ENCODE measurements at places on chromosomes 11 and 22.

DNA sequence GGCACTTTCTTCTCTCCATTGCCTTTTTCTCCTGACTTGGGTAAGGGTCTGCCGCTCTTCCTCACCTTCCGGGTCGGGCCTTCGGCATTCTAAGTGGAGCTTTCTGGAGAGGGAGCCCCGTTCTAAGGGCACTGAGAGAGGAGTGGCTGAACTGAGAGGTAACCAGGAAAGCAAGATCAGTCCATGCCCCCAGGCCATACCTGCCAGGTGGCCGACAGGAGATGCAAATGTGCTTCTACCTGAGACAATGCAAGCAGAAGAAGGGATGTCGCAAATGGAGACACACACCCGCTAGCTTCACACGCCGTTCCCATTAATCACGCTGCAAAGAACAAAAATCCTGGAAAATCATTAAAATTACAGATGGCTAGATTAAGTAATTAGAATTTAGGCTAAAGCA lies 156.4 kb upstream of the TBCEL start:
- peak; percentile 48 for DNase-seq

DNA sequence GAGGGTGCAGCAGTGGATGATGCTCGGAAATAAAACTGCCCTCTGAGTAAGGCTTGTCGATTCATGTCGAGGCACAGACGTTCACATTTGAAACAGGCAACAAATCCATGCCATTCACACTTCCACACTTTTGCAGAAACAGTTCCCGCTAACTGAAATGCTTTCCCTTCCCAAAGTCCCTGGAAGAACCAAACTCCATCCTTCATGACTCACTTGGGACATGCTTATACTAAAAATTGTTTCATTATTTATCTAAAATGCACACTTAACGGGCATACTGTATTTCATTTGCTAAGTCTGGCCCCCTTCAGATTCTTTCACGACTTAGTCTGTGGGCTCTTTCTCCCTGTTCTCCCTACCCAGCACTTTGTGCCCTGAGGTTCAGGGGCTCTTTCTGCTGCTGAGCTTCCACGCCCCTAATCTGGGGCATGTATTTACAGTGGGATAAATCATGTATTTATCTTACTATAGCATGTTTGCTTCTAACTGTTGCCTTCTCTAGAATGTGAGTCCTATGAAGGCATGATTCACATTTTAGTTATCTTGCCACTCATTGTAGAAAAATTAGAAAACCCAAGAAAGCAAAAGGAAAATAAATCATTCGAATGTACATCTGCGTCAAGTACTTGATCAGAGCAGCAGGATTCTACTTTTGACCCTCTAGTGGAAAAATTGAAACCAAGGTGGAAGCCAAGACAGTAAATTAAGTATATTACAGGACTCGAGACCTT lies 12.5 kb downstream of the SCGB1A1 start:
- no peak for DNase-seq

- no peak for DNase-seq
Measured at GRCh38 chr11:48141475-48142122, 75.0 kb upstream of the OR4B1 start.

DNA sequence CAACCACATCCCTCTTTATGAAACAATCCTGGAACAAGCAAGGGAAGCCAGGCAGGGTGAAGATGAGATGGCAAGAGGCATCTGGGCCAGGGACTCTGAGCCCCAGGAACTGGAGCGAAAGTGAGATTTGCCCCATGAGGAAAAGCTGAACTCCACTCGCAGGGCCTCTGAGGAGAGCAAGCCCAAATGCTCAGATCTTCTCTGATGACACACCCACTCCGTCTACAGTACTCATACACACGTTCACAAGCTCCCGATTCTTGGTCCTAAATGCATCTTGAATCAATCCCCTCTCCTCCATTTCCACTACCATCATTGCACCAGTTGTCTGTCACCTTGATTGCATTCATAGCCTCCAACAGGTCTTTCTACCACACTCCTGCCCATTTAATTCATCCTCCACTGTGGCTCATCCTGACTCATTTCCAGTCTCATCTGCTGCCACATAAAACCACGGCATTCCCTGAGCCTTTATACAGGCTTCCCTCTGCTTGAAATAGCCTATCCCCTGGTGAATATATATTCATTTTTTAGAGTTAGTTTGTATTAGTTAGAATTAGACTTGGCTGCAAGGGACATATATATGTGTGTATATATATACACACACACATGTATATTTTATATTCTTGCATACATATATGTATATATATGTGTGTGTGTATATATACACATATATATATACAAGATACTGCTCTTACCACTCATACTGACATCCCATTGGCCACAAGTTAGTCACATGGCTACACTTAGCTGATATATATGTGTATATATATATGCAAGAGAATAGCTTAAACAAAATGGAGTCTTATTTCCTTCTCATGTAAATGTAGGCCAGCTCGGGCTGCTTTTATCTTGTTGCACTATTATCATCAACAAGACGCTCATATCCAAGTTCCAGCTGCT lies 1.4 kb upstream of the APOA5 start:
- DNase-seq, result no peak

- DNase-seq, result no peak
Measured at GRCh38 chr11:85764796-85765195, 46.1 kb downstream of the SYTL2 start.

DNA sequence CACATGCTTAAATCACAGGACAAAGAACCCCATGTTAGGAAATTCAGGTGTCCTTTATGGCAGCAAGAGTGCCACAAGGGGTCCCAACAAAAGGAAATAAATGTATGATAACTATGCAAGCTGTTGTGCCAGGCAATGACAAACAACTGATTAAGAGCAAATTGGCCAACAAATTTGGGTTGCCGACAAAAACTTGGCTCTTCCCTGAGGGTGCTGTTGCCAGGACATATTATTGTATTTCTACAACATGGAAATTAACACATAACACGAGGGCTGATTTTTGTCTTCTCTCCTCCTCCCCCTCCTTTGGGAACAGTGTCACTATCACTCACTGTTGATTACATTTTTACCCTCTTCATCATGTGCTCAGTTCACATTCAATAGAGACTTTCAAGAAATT lies 56.0 kb downstream of the LRRC4C start:
- no peak for DNase-seq

DNA sequence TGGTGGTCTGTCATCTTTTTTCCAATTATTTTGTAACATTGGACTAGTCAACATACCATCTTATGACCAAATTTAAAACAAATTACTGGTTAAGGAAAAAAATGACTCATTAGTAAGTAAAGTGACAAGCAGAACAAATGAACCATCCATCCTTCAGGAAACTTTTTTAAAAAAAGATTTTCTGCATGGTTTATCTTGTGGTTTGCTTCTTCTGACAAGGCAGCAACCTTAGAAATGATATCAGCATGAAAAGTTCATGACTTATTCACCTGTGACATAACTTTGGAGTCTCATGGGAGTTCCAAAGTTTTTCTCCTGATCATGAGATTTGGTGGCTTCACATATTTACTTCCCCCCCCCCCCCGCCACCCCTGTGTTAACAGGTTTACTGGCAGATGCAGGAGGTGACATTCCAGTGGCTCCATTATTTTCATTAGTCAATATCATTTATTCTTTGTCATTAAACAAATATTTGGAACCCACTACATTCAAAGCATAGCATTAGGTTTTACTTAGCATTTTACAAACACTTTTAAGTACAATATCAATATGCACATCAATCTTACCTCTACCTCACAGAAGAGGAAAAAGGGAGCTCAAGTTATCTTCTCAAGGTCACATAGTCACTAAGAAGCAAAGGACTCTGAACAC lies 40.7 kb downstream of the DCUN1D5 start:
- no peak for DNase-seq

- DNase-seq, result no peak
Measured at GRCh38 chr11:47372422-47372821, 5.9 kb downstream of the SPI1 start.

DNA sequence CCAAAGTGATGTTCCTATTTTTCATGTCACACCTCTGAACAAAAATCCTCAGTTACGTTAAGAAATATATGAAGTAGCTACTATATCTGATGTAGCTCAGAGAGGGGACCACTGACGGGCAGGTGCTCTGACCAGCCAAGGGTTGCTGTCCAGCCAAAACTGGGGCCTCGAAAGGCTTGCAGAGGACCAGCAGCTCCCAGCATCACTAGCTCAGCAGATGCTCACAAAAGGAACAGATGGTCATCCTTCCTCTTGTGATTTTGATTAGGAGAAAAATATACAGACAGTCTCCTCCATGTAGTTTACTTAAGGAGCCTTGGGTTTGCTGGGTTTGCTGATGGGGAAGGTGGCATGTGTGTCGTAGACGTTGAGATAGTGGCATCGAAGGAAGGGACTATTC lies 374.6 kb upstream of the B3GAT1 start:
- no peak for DNase-seq

DNA sequence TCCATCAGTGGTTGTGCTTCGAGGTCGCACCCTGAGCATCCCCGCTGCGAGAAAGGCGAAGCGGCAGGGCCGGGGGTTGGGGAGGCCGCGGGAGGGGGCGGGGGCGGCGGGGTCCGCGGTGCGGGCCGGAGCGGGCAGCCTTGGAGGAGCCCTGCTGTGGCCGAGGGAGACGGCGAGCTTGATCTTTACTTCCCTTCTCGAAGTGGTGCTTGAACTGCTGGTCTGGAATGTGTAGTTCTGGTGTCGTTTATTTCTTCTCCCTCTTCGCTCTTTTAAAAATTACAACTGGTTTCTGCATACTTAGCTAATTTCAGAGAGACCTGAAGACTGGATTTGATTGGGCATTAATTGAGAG lies 1.1 kb downstream of the APLP2 start:
- peak; percentile 44 for DNase-seq

DNA sequence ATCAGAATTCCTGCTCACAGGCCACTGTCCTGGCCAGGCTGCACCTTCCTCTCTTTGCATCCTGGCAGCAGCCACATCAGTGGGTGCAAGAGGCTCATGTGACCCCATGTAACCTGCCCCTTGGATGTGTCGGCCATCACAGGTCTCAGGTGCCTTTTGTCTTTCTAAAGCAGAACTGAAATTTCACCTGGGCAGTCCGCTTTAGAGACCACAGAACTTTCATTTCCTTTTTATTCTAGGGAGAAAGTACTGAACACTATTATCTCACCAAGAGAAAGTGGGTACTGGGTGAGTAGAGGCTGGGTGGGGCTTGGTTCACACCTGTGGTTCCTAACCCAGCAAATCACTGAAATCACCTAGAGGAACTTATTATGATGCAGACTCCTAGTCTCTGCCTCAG lies 51.7 kb upstream of the NUP160 start:
- DNase-seq, result no peak

GRCh38 chr22:34324763-34325162 lies 404.5 kb upstream of the LARGE1 start:
- DNase-seq, result no peak

GRCh38 chr11:106733635-106734034 lies 284.6 kb downstream of the GUCY1A2 start:
- no peak for DNase-seq

DNA sequence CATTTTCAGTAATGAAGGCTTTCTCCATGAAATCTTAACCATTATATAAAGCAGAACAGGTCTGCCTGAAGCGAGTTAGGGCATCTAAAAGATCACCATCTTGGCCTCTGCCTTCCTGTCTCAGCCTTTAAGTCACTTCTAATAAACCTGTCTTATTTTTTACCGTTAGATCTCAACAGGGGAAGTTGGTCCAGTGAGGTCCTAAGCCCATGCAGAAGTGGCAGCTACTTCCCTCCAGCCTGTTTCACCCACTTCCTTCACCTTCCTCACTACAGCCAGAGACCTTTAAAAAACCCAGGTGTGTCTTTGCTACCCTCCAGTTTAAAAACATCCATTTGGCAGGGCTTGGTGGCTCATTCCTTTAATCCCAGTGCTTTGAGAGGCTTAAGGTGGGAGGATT lies 14.1 kb upstream of the LIPT2 start:
- no peak for DNase-seq

- DNase-seq, result peak; percentile 93
Measured at GRCh38 chr22:17120281-17120680, 879 bp downstream of the TMEM121B start.

- no peak for DNase-seq
Measured at GRCh38 chr11:107623183-107623582, 32.2 kb downstream of the ELMOD1 start.

- no peak for DNase-seq
Measured at GRCh38 chr11:11843211-11843621, 1.4 kb downstream of the USP47 start.

- DNase-seq, result no peak
Measured at GRCh38 chr11:119728211-119728626, 781 bp downstream of the NECTIN1 start.

DNA sequence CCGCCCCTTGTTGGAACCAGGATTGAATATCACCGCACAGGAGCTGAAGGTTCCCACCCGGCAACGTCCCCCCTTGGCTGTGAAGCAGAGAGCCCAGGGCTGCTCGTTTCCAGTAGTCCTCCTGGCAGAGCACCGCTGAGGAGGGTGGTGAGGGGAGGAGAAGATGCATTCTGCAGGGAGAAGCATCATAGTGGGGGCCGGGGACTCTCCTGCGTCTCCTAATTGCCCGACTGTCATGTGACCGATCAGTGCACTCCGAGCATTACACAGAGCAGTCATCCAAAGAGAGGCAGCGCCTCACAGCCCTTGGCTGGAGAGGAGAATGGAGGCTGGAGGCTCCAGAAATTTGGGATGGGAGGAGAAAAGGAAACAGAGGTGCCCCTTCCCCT lies 85.0 kb upstream of the SEPTIN5 start:
- DNase-seq, result no peak

GRCh38 chr11:26557666-26558065 lies 14.4 kb downstream of the MUC15 start:
- DNase-seq, result no peak

GRCh38 chr22:28268850-28269249 lies 349.8 kb upstream of the PITPNB start:
- no peak for DNase-seq

DNA sequence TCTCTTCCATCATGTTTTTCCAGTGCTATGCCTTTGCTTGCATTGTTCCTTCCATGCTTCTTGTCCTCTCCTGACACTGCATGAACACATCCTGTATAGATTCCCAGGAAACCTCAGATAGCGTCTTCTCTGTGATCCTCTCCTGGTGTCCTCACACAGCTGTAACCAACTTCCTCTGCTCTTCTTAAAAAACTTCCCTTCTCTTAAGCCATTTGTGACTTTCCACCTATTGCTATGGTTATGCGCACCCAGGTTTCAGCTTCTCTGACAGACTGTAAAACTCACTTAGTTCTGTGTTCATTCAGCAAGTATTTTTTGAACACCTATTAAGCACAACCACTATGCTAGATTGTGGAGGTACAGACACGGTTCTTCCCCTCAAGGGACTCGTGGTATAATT lies 5.1 kb upstream of the APLP2 start:
- no peak for DNase-seq

DNA sequence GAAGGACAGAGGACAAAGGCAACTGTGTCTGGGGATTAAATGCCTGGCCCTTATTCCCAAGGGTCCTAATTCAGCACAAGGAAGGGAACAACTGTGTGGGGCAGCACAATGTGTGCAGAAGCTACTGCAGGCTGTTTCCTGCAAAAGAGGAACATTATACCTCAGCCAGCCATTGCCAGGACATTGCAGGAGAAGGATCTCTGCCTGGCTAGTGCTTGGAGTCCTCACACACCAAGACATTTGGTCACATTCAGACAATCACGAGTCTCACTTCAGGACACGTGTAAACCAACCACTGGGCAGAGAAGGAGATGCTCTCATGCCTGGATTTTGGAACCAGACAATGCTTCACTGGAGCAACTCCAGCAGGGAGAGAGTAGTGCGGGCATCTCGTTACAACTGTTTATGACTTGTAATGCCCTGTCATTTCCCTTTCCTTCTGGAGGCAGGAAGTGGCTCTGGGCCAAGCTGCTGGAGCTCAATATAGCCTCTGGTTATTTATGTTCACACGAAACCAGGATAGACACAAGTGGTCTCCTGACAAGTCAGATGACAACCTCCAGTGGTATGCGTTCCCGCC lies 23.9 kb upstream of the ZC3H12C start:
- DNase-seq, result no peak

- no peak for DNase-seq
Measured at GRCh38 chr11:29027436-29027835, 919.2 kb downstream of the METTL15 start.
